ENCODE measurements at places on chromosomes 7 and 10.

GRCh38 chr7:133365917-133366316 lies 113.0 kb downstream of the EXOC4 start:
- DNase-seq = no peak

GRCh38 chr7:45921699-45922519 lies 837 bp upstream of the IGFBP3 start:
- peak; percentile 40 for DNase-seq

- DNase-seq = peak; percentile 90
These were observed 28.2 kb downstream of the SKIDA1 start for GRCh38 chr10:21497177-21497807.

GRCh38 chr10:92678206-92678605 lies 11.5 kb upstream of the HHEX start:
- no peak for DNase-seq

- DNase-seq = no peak
These were observed 602.7 kb upstream of the FOXK1 start for GRCh38 chr7:4079366-4079765.

- peak; percentile 41 for DNase-seq
These were observed 62.4 kb upstream of the MKRN1 start for GRCh38 chr7:140541513-140542227.

DNA sequence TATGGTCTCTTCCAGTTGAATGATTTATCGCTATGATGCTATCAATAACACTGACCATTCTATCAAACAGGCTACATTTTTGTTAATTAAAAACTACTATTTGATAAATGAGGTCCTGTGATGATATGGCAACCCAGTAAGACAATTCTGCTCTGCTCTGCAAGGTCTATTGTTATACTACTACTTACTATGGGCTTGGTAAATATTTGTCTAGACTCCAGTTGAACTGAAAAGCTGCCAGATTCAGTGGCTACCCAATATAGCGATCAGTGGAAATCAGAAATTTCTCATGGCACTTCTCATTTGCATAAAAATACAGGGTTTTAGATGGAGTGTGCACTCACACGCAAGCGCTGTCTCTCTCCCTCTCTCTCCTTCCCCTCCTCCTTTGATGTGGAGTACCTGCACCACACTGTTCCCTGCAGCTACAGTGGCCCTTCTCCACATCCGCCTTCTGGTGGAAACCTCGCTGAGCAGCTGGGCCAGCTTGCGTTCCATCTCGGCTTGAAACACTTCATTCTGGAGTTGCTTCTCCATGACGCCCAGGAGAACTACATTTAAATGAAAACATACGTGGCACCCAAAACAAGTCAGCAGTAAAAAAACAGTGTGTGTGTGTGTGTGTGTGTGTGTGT lies 77.9 kb downstream of the KIAA1549 start:
- DNase-seq = no peak

DNA sequence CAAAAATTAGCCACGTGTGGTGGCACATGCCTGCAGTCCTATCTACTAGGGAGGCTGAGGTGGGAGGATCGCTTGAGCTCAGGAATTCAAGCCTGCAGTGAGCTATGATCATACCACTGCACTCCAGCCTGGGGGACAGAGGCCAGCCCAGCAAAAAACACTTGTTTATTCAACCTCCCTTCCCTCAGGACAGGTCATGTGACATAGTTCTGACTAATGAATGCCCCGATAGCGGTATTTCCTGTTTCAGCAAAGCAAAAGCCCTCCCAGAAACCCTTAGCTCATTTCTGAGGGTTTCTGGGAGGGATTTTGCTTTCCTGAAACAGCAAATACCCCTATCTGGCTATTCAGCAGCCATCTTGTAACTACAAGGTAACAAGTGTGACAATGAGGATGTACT lies 157.1 kb downstream of the GATA3 start:
- DNase-seq = no peak

DNA sequence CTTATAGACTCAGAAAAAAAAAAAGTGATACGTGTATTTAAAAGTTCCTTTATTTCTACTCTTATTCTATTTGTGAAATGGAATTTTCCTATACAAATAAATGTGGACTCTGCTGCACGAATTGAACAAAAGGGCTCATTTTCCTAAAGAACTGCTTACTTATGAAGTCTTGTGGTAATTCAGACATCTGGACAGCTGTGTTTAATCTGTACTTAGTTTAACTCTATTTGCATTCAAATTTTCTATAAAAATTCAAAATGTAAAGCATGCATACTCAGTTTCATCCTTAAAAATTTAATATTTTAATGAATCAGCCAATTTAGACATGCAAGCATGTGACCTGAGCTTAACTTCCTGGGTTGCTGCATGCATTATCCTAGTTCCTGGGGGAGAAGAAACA lies 118.0 kb upstream of the PCLO start:
- DNase-seq = no peak

DNA sequence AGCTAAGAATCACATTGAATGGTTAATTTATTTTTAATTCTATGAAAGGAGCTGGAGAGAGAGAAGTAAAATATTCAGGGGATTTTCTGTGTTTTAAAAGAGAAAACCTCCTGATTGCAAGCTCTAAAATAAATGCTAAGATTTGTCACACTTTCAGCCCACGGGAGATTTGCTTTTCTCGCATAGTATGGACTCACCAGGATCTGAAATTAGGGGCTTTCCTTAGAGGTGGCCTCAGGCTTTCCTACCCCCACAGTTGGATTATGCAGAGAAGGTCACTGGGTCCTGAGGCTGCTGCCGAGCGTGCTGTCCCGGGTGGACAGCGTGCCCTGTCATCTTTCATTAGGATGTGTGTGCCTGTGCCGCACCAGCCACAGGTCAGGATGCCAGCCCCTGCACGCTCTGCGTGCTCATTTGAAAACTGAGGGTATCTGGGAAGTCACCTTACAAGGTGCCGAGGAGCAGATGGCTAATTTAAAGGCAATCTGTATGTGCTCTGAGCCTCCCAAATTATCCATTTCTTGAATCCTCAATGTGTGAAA lies 258.8 kb downstream of the CELF2 start:
- DNase-seq = no peak

DNA sequence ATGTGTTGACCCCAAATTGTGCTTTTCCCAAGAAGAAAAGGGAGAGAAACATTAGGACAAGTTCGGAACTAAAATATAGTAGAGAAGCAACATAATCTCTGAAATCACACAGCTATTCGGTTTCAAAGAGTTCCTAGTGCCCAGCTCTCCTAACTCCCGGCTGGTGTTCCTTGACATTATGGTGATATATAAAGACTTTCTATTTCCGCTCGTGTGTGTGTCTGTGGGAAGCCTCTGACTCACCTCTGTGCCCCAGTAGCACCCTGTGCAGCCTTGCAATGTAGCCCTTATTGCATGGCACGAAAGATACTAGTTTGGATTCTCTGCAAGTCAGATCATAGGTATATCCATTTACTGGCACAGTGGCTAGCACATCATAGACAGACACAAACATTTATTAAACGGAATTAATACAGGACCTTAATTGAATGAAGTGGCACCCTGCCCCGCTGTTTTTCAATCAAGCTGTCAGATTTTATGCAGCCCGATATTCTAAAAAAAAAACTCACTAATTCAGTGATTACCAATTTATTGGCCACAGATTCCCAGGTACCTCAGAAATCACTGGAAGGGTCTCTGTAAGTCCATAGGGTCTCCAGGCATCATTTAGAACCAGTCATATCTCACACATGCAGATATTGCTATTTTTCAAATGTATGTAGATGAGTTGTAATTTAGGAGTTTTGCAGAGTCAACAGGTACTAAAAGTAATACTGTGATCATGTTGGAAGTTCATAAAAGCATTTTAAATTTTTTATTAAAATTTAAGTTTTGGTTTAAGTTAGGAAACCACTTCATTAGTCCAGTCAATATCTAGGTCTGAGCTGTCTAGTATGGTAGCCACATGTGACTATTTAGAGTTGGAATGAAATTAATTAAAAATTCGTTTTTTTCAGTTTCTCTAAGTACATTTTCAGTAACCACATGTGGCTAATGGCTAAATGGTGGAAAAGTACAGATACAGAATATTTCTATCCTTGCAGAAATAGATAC lies 43.3 kb downstream of the SFTPD start:
- DNase-seq = no peak

DNA sequence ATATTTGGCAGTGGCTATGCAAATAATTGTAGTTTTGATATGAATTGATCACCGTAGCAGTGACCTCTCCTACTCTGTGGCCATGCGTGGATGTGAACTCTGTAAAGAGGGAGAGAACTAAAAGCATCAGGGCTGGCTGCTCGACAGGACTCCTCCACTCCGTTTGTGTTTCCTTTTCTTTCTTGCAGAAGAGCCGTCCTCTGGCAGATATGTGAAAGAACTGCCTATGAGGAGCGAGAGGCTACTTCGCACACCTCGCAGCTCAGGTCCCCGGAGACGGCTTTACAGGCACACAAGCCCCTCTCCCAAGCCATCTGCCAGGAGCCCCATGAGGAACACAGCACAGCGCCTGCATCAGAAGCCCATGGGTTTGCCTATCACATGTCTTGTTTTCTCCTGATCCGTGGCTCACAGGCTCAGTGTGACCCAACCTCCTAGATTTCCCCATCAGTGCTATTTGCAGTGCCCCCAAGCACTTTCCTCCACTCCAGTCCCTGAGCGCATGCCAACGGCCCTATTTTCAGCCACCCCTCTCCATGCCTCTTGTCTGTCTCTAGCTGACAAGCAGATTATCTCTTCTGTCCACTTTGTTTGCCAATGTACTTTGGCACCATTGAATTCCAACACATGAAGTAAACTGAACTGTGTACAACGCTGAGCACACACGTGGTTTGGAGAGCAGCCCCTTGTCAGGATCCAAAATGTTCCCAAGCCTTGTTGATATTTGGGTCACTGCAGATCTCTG lies 164.3 kb upstream of the AKR1E2 start:
- no peak for DNase-seq

DNA sequence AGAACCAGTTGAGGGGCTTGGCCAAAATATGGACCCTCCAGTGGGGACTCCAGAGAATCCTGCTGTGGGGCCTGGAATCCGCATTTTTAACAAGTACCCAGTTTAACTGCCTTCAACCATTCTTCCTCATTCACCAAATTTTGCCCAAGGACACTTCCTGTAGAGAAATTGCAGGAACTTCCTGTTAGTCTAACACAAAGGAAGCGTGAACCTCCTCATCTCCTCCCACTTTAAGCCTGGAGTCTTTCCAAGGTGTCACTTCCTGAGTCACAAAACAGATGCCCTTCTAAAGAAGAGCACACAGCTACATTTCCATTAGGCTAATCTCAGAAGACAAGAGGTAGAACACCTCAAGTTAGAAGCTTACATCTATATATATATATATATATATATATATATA lies 188.4 kb downstream of the PPP1R17 start:
- DNase-seq = no peak

DNA sequence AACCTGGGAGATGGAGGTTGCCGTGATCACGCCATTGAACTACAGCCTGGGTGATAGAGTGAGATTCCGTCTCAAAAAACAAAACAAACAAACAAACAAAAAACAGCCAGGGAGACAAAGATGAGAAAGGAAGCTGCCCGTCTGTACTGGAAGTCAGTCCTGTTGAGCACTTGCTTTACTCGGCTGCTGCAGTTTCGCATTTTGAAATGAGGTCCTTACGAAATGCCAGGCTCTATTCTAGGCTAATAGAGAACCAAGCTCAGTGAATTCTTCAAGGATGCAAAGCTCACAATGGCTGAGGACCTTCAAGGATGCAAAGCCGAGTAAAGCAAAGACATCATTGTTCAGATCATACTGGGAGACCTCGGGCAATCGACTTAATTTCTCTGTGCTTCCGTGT lies 333.3 kb downstream of the CALN1 start:
- no peak for DNase-seq

DNA sequence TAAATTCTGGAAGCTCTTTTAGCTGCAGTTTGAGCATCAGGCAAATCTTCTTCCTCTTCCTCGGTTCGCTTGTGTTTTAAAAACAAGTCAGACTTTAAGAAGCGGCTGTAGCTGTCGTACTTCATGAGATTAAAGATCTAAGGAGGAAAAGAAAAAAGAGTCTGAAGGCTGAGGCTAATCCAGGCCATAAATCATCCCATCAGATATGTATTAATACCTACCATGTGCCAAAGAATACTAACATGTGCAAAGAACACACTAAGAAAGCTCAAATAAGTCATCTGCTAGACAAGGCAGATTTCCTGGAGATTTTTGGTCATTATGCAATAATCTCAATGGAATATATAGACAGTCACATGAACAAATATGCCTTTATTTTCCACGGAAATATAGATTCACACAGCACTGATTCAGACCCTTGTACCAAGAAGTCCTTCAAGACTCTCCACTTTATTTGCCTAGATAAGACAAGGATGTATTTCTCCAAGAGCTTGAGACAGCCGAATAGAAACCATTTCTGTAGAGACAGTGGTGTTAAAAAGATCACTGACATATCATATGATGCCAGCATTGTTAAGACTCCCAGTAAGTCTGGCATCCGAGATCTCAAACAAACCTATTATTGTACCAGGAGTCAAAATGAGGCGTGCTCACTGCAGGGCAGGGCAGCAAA lies 42.3 kb downstream of the RGS10 start:
- no peak for DNase-seq

GRCh38 chr10:21521751-21522533 lies 3.5 kb downstream of the SKIDA1 start:
- DNase-seq = no peak

GRCh38 chr7:42740408-42740807 lies 171.5 kb downstream of the C7orf25 start:
- DNase-seq = no peak

GRCh38 chr10:69692891-69693290 lies 62.8 kb downstream of the FAM241B start:
- no peak for DNase-seq

- no peak for DNase-seq
These were observed 235.0 kb upstream of the PTN start for GRCh38 chr7:137578541-137578940.

DNA sequence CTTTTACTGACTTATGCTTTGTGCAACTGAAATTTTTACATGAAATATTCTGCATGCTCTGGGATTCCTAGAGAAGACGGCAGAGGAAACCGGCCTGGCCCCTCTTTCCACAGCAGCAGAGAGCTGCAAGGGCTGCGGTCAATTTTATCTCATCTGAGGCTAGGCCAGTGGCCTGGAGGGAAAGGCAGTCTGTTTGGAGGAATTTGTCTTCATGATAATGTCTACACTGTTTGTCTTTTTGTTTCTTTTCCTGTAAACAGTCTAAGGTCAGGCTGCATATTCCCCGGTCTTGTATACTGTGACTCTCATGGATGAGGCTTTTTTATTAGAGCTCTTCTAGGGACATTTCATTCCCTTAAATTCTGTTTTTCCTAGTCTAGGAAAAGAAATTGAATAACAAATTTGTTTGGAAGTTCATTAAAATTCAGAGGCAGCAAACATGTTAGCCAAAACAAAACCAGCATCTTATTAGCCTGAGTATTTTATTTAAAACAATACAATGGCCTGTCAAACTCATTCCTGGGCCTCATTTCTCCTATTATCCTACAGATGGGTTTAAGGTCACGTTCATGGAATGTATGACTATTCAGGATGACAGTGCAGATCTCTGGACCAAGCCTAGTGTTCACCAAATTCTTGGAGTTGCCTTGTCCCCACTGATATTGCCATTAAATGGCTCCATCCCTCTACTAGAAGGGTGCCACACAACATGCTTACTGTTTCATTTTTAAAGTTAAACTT lies 26.4 kb downstream of the LAMB4 start:
- DNase-seq = no peak
